ENCODE measurements at places on chromosomes 7 and 10.

- no peak for DNase-seq
These were observed 103.1 kb downstream of the NRF1 start for GRCh38 chr7:129714514-129715063.

DNA sequence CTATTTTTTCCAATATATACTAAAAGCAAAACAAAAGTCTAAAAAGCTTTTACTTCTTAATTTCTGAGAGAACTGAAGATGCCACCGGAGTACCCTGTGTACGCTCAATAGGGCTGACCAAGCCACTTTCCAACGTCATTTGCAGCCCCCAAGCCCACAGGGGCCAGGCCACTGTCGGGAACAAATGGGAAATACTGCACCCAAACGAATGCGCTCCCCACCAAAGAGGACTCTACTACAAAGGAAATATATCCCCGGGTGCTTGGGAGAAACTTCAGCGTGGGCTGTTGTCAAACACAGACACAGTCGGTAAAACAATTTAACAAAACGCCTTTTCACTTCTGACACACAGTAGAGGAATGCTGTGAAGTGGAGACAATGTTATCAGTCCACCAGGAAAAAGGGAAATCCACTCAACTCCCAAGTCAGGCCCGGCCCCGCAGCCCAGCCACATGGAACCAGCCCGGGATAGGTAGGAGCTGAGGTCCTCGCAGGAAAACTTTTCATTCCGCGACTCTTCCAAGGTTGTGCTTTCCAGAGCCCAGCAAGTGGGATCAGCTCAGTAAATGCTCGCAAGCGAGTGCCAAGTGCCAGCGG is 1.4 kb downstream of the PARD3 start:
- no peak for DNase-seq

DNA sequence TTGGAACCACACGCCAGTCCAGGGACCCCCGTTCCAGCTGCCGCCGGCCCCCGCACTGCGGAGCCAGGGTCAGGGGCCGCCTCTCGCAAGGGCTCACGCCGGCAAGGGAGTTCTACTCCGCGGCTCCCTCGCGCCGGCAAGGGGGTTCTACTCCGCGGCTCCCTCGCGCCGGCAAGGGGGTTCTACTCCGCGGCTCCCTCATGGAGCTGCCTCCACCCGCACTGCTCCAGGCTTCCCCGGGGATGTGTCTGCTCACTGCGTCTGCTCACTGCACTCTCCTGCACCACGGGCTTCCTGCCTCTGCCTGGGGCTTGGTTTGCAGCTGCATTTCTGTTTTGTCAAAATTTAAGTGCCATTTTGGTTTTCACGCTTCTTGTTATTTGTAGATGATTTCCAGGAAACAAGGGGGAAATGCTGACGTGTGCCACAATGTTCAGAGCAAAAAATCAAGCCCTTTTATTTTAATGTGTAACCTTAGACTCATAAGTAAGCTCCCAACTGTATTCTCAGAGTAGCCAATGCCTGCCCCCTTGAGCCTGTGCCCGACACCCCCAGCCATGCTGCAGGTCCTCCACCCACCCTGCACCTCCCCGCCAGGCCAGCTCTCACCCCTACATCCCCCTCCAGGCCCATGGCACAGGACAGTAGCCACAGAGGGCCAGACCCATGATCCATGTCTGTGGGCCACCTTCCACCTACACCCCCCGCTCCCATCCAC is 246.2 kb downstream of the MAD1L1 start:
- DNase-seq: no peak

GRCh38 chr10:47264797-47265281 is 35.2 kb upstream of the GDF10 start:
- DNase-seq: no peak

DNA sequence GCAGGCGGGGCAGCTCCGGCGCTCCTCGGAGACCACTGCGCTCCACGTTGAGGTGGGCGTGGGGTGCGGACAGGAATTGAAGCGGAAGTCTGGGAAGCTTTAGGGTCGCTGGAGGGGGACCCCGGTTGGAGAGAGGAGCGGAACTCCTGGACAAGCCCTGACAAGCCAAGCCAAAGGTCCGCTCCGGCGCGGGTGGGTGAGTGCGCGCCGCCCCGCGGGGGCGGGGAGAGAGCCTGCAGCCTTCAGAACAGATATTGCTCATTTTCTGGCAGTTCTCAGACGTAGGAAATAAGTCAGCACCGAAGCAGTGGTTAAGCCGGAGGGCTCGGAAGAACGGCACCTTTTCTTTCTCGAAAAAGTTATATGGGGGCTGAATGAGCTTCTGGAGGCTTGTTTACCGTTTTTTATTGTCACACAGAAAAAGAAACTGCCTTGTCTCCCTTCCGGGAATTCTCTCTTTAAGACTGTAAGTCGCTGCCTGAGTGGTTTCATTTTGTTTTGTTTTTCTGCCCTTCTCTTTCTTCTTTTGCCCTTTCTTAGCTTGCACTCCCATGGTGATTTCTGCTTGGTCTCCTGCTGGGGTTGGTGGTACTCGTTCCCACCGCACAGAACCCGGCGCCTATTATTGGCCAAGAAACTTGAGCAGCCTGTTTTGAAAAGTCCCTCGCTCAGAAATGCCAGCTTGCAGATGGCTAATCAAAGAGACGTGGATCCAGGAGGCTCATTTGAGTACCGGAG is 732 bp downstream of the FAS start:
- DNase-seq: no peak

GRCh38 chr7:81155654-81156373 is 237.0 kb upstream of the SEMA3C start:
- DNase-seq: no peak

DNA sequence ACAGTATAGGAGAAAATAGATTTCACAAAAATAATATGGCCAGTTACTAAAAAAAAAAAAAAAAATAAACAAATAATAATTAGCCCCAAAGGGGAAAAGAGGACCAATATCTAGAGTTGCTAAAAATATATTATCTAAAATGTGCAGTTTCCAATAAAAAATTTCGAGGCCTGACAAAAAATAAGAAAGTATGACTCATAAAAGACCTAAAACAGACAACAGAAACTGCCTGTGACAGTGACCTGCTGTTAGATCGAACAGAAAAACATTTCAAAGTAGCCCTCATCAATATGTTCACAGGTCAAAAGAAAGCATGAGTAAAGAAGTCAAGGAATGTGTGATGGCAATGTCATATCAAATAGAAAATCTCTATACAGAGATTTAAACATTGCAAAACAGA is 11.8 kb upstream of the TSPAN12 start:
- DNase-seq: no peak

GRCh38 chr7:132485600-132486273 is 90.5 kb downstream of the PLXNA4 start:
- DNase-seq: no peak

GRCh38 chr7:54037873-54038272 is 504.3 kb upstream of the VSTM2A start:
- DNase-seq: no peak

GRCh38 chr10:3445648-3446047 is 273.1 kb upstream of the PITRM1 start:
- no peak for DNase-seq

DNA sequence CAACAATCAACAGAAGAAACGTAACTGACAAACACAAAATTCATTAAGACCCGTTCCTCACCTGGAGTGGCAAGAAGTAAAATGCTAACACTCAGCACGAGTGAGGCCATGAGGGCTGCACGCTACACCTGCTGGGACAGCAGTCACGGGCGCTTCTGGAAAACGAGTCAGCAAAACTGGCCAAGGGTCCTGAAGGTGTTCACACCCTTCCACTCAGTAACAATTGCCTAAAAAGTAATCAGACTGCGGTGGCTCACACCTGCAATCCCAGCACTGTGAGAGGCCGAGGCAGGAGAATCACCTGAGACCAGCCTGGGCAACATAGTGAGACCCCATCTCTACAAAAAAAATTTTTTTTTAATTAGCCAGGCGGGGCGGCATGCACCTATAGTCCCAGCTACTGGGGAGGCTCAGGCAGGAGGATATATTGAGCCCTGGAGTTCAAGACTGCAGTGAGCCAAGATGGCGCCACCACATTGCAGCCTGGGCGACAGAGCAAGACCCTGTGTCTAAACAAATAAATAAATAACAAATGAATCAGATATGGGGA is 199.1 kb downstream of the MAD1L1 start:
- no peak for DNase-seq

DNA sequence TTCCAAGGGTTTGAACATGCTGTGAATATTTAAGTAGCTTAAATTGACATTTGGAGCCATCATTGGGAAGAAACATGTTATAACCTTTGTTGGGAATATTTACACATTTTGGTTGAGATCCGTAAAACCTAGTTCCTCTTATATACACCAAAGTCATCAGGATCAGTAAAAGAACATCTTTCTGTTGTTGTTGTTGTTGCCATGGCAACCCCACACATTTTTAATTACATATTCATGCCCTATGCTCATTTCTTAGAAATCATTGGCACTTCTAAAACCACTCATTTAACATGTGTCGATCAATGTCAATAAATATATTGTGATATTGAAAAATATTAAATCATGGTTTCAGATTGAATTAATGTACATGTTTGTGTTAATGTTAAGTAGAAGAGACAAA is 122.6 kb downstream of the POU6F2 start:
- DNase-seq: no peak

- peak; percentile 84 for DNase-seq
These were observed 90.8 kb downstream of the CHN2 start for GRCh38 chr7:29285444-29285793.

DNA sequence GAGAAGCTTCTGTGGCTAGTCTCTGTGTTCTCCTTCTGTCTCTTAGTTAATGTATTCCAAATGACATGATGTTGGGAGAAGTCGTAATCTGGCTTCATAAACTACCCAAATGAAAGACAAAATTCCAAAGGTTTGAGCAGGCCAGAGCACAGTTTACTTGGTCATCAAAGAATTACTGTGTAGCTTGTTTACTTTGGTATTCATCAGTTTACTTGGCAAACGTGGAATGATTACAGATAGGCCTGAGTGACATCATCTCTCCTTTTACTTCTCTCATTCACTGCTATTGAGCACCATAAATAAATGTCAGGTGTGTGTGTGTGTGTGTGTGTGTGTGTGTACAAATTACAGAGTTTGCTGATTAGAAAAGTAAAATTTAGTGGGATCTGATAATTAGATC is 327.3 kb downstream of the PHTF2 start:
- no peak for DNase-seq

DNA sequence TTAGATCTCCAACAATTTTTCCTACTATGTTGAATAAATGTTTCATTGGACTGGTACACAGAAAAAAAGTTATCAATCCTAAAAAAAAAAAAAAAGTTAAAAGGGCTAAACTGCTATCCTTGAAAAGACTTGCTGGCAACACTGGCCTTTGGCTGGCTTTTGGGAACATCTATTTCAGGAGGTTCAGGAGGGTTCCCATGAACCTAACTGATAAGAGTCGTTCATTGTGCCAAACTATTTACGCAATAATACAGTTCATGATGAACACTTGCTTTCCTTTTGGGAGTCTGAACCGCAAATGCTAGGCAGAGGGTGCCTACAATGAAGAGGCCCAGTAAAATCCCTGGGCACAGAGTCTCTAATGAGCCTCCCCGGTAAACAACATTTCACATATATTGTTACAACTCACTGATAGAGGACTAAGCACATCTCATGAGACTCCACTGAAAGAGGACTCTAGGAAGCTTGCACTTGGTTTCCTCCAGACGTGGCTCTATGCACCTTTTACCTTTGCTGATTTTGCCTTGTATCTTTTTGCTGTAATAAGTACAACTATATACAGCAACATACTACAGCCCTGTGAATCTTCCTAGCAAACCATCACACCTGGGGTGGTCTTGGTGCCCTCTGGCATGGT is 45.0 kb downstream of the ZFAND4 start:
- no peak for DNase-seq

DNA sequence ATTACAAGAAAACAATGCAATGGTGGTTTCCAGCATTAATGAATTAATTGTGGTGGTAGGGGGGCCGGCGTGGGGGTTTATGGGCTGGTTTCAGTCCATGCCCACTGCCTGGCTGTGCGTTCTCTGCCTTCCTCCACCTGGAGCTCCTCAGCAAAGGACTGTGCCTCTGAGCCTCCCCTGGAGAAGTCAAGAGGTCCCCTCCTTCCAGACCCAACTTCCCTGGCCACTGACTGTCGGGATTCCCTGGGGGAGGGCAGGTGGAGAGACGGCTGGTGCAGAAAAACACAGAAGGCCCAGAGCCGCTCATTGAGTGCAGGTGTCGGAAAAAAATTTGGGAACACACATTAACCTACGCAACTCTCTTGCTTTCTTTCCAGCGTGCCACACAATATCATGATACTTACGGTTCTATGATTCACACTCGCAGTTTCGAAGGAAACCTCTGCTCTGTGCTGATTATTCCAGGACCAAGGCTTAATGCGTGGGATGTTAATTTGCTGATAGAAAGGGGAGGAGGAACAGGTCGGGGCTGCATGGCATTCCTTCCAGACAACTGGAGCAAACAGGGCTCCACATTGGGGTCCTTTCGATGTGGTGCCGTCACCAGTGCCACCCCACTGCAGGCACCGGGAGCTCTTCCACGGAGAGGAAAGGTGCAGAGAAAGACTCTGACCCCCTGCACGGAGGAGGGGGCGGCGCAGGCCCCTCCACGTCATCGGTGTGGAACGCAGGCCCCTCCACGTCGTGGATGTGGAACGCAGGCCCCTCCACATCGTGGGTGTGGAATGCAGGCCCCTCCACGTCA is 506.7 kb downstream of the DNAJB6 start:
- DNase-seq: no peak

DNA sequence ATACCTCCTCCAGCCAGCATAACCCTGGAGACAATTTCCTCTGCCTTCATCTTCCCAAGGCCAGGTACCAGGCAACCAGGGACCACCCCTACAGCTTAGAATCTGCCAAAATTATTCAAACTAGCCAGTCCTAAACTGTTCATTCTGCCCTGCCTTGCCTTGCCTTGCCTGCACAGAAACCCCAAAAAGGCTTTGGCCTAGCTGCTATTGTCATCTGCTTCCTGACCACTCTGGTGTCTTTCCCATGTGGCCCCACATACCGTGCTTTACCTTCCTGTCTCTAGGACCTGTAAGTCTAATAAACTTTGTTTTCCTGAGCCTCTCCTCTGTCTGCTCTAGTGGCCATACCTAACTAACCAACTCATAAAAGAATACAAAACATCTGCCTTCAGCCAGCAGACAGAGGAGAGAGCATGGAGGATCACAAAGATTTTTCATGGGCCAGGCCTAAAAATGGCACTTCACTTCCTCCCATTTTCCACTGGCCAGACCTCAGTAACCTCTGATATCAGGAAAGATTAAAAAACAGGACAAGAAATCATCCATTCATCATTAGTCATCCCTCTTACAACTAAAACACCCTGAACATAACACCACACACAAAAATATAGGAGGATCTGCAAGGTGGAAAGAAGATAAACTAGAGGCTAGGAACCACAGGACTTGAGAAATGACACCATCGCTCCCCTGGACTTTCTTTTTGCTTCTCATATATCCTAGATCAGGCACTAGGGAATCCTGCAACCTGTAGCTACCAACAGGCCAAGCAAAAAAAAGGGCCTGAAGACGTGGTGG is 51.5 kb downstream of the IMMP2L start:
- no peak for DNase-seq

Data from NCI-H2107 (cell line).